ENCODE measurements at places on chromosomes 16 and 17.

DNA sequence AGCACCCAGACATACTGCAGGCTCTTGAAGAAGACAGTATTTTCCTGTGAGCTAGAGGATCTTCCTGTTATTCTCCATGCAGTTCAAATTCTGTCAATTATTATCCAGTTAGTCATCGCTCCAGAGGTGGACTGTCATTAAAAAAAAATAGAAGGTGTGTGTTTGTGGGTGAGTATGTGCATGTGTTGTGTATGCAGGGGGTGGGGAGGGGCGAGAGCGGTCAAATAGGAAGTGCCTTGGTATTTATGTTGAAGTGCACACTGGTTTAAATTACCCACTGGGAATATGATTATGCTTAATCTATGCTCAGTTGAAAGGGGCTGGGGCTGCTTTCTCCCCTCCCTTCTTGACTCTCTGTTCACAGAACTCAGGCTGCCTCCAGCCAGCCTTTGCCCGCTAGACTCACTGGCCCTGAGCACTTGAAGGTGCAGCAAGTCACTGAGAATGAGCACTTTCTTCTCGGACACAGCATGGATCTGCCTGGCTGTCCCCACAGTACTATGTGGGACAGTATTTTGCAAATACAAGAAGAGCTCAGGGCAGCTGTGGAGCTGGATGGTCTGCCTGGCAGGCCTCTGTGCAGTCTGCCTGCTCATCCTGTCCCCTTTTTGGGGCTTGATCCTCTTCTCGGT, at the start of gene HSD17B2:
HSD17B2 (plus strand) TSS at position 273 of the 632 bp plus-strand sequence; CDS start at position 445, 172 bp downstream.
- DNase-seq = no peak

DNA sequence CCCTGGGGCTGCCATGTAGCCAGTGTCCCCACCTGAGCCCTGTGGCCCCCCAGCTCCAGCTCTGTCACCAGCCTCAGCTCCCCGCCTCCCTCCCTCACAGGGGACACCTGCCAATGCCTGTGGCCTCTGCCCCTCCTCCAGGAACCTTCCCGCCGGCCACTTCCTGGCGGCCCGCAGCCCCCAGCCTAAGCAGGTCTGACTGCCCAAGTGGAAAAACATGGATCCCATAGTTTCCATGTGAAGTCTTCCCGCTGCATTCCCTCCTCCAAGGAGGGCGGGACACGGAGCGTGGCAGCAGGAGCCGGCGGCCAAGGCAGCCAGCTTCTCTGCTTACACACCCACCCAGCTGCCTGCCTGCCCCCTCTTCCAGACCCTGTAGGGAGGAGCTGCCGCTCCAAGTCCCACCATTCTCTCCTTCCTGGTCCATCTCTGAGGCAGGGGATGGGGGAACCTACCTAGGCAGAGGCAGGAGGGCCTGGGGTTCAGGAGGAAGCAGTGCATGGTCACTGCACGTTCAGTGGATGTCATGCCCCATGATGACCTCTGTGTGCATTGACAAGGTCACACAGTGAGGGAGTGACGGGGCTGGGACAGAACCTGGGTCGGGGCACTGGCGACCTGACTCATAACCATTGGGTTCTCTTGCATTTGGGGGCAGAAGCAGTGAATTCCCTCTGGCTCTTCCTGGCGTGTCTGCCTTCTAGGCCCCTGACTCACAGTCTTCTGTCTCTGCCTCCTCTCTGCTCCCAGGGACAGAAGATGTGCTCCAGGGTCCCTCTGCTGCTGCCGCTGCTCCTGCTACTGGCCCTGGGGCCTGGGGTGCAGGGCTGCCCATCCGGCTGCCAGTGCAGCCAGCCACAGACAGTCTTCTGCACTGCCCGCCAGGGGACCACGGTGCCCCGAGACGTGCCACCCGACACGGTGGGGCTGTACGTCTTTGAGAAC, 8.7 kb downstream of the VASN start:
- no peak for DNase-seq

- no peak for DNase-seq
Observed at GRCh38 chr16:81864646-81865382, 85.7 kb downstream of the PLCG2 start.

- no peak for DNase-seq
Observed at GRCh38 chr16:15461376-15461775, 27.0 kb downstream of the BMERB1 start.

DNA sequence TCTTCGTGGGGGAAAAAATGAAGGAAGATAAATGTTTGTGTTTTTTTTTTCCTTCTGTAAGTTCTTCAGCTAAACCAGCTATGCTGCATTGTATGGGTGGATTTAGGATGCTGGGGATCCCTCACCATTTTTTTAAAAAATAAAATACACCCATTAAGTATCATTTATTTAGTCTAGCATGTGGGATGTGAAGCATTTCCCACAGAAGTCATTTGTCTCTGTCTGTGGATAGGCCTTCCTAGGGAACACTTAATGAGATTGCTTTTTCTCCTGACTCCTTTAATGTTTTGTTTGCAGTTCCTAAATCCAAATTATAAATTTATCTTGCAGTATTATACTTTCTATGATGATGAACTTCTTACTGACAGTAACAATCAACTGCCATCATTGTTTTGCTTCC, 146.7 kb downstream of the PPM1E start:
- no peak for DNase-seq

DNA sequence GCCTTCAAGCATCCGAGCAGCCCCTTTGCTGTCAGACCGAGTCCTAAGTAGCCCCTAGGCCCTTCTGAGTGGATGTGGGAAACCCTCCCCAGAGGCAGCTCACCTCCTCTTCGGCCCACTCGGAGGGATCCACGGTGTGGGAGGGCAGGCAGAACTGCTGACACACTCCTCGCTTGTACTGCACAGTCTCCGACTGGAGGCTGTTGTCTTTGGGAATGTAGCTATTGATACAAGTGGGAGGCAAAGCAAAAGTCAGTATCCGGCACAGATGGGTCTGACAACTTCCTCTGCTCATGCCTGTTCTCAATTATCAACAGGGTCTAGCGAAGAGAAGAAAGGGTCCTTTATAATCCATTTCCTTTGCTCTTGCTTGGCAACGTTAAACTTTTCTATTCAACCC, 25.9 kb upstream of the FOXJ1 start:
- no peak for DNase-seq

DNA sequence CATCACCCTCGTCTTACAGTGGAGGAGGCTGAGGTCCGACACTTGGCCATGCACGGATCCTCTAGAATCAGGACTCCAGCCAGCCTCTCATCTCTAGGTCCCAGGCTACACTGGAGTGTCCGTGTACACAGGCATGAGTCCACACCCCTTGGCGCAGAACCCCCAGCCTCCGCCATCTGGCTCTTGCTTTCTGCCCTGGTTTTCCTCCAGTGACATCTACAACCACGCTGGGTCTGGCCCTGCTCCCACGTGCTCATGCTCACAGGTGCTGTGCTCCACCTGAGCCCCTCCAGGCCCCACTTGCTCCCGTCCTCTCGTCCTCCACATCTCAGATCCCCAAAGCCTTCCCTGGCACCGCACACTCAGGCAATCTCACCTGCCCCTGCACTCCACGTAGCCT, 260.8 kb downstream of the ENGASE start:
- no peak for DNase-seq

- DNase-seq = peak; percentile 60
Observed at GRCh38 chr16:4328046-4328781, 12.3 kb downstream of the GLIS2 start.

GRCh38 chr17:69704935-69705334, 290.4 kb downstream of the MAP2K6 start:
- no peak for DNase-seq

DNA sequence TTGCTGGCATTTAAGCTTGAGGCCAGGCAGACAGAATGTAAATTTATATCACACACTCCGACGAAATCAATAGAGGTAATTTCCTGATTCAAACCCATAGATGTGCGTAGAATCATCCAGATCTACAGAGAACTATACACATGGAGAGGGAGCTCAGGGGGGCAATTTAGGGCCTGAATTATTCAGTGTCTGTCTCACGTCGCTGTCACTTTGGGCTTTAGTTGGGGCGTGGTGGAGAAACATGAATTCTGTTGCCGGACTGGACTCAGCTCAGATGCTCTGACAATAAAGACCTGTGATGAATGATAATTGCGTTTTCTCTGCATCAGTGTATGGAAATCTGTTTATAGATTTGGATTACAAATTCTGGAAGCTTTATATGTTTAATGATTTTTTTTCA, 32.5 kb upstream of the HS3ST2 start:
- DNase-seq = no peak

DNA sequence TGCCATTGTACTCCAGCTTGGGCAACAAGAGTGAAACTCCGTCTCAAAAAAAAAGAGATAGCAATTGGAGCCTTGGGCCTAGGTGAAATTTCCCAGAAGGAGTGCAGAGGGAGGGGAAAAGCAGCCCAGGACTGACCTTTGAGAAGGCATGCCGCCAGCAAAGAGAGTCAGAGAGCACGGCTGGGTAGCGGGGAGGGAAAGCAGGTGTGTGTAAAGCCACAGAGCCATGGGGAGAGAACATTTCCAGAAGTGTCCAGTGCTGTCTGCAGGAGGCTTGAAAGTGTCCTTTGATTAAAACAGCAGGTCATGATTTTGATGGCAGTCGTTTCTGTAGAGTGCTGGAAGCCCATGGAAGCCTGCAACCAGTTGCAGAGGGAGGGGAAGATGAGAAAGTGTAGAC, 8.1 kb downstream of the C16orf54 start:
- no peak for DNase-seq

GRCh38 chr17:46135879-46136563, 57.2 kb downstream of the KANSL1 start:
- no peak for DNase-seq

DNA sequence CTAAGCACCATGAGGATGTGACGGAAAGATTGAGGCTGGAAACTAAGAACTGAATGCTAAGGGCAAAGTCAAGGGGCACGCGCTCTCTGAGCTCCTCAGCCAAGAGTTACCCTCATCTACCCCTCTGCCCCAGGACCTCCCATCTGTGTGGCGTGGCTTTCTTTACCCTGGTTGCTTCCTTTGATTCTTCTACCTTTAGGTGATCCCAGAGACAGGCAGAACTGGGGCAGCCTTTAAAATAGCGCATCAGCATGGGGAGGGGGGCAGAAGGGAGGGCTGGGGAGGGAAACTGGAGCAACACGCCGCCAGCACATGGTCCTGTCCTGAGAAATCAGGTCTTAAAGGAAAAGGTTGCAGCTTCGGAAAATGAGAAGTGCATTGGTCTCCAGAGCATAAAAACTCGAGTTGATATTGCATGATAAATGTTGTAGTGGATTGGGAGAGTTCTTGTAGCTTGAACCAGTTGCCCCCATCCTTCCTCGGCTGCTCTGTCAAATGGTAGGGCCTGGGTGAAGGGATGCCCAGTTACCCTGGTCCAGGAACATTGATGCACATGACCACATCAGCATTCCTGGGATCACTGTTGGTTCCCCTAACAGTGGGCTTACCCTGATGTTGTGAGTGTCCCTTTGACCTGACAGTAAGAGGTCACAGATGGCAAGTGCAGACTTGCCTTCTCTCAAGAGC, 29.7 kb downstream of the LDHD start:
- DNase-seq = no peak

DNA sequence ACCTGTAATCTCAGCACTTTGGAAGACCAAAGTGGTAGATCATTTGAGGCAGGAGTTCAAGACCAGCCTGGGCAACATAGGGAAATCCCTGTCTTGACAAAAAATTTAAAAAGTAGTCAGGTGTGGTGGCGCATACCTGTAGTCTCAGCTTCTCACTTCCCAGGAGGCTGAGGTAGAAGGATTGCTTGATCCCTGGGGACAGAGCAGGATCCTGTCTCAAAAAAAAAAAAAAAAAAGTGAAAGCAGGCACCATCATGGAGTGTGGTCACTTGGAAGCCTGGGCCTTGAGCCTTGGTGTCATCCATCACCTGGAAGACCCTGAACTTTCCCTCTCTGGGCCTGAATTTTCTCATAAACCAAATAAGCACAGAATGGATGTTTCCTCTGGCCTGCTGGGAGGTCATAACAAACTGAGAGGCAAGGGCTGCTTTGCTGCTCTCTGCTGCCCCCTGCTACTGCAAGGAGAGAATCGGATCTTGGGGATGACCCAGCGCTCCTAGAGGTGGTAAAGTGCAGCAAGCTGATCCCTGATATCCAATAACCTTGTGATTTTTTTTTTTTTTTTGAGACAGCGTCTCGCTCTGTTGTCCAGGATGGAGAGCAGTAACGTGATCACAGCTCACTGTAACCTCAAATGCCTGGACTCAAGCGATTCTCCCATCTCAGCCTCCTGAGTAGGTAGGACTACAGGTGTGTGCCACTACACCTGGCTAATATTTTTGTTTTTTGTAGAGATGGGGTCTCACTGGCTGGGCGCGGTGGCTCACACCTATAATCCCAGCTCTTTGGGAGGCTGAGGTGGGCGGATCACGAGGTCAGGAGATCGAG, 75.9 kb upstream of the RNU2-1 start:
- DNase-seq = no peak

- no peak for DNase-seq
Observed at GRCh38 chr17:51250314-51250840, 9.5 kb downstream of the MBTD1 start.

DNA sequence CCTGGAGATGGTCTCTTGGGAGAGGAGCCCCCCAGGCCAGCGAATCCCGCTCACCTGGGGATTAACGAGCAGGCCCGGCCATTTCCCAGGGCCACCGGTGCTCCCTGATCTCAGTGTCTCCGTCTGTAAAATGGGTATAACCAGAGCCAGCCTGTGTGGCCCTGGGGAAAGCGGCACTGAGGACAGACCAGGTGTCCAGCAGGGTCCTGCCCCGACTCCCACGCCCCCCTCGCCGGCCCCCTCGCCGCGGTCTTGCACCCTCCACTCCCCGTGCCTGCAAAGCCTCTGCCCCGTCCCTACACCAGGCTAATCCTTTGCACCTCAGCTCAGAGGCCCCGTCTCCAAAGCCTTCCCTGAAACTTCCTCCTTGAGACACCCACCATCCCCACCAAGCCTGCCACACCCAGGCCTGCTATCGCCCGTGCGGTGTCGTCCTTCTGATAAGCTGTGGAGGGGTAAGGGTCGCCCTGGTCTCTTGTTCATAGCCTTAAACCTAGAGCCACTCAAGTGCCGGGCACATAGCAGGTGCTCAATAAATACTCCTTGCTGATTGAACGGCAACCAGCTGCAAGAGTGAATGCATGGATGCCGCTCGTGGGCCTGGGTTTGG, 259.1 kb downstream of the C16orf95 start:
- DNase-seq = no peak

- no peak for DNase-seq
Observed at GRCh38 chr17:7479213-7480088, at the start of gene ZBTB4. Gene ZBTB4 (minus strand): TSS chr17:7479631. CDS start chr17:7466801, 12,830 bp downstream.

DNA sequence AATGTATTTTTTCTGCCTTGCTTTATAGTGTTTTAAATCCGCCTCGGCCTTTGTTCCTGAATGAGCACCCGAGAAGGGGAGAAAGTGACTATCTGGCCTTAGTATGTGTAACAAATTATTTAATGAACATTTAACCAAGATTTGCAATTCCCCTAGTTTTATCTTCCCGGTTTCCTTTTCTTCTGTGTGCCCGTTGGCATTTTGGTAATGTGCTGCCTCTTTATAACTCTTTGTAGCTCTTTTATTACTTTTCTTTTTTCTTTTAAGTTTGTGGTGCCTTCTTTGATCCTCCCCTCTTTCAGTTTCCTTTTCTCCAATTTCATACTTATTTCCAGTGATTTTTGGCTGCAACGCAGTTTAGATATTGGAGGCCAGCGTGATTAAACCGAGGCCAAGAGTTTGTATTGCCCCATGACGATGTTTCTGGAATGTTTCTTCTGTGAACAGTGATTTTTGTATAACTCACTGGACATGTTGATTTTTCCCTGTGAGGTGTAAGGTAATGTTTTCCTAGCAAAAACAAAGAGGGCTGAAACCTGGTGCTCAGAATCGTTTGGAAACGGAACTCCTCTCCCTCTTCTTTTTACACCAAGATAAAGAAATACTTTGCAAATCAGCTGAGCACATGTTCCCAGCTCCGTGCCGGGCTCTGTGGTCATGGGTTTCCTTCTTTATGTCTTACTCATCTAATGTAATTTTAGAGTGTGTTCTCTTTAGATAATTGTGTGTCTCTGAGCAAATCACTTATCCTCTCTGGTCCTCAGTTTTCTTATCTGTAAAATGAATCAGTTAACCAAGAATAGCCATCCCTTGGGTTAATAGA, 344.3 kb downstream of the WWOX start:
- DNase-seq = no peak
